ENCODE measurements at places on chromosomes 3 and 15.
A peak's percentile ranks its signal among the peaks of the same experiment; 100 is the strongest.

GRCh38 chr3:177039490-177040274, 157.6 kb downstream of the TBL1XR1 start:
- no peak for DNase-seq

GRCh38 chr15:98241032-98241554, 280.6 kb downstream of the ARRDC4 start:
- DNase-seq, result no peak

GRCh38 chr15:68149059-68149458, 56.1 kb downstream of the CALML4 start:
- no peak for DNase-seq

GRCh38 chr3:42984701-42985100, 5.6 kb downstream of the GASK1A start:
- DNase-seq, result no peak

DNA sequence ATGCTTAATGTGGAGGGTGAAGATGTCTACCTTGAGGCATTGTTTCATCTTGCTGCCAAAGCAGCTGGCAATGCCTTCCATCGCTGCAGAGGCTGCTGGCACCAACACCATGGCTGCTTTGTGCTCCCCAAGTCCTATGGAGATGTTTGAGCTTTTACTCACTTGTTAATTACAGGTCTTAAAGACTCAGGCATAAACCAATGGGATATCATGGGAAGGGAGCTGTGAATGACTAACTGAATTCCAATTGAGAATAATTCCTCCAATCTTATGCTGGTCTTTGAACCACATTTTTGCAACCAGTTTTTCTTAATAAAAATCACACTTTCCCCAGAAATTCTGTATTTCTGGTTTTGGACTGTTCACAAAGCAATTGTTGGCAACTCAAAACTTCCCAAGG, 762.0 kb downstream of the GBE1 start:
- no peak for DNase-seq

DNA sequence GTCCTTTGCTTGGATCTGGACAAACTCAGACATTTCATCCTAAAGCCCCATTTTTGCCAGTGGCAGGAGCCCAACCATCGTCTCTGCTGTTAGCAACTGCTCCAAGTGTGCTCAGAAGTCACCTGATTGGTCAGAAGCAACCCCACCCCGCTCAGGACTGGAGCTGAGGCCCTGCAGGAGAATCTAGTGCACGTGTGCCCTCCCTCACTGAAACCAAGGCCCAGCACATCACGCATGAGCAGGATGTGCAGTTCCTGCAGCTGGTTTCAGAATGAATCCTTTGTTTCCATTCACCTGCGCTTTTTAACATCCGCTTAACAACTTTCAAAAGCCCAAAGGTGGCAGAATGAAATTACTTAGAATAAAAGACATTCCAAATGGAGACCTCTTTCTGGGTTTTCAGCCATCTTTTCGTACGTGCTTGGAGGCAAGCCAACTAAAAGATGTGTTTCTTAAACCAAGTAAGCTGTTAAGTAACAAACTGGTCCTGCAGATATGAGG, 81.2 kb downstream of the SRGAP3 start:
- no peak for DNase-seq

- DNase-seq, result no peak
Observed at GRCh38 chr3:140022066-140022770, 87.2 kb downstream of the CLSTN2 start.

DNA sequence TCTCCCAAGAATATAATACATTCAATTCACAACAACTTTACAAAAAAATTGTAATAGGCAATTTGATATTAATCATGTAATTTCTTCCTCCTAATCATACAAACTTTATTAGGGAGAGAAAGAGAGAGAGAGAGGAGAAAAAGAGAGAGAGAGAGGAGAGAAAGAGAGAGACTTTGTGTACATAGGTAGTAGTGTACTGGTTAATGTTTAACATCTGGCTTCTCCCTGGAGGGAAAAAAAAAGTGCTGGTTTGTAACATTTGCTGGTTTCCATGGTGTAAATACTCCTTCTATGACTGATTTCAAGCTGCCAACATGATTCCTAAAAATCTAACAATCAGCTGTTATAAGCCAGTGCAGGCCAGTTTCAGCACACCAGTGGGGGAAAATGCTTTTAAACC, 98.0 kb upstream of the ARHGEF26 start:
- DNase-seq, result peak; percentile 29

- DNase-seq, result no peak
Observed at GRCh38 chr3:4306091-4306490, 2.9 kb downstream of the SETMAR start.

DNA sequence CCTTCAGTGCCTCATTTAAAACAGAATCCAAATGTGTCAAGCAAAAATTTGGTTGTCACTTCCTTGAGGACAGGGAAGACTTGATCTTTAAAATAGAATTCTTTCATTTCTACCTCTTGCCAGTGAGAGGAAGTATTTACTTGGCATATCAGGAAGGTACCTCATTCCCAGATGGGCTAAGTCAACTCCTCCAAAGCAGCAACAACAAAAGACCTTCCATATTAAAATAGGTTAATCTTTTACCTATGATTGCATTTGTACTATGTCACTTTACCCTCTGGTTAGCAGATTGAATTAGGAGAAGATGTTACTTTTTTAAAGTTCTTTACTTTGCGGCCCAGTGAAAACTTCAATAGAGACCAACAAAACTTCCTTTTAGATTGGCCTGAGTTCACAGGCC, 462.1 kb upstream of the ADAMTS9 start:
- no peak for DNase-seq

- DNase-seq, result no peak
Observed at GRCh38 chr15:78751602-78751979, 59.7 kb downstream of the ADAMTS7 start.

GRCh38 chr3:194488055-194488742, 1.4 kb upstream of the ATP13A3 start:
- DNase-seq, result no peak

- DNase-seq, result no peak
Observed at GRCh38 chr15:48406266-48406891, 75.2 kb downstream of the DUT start.

DNA sequence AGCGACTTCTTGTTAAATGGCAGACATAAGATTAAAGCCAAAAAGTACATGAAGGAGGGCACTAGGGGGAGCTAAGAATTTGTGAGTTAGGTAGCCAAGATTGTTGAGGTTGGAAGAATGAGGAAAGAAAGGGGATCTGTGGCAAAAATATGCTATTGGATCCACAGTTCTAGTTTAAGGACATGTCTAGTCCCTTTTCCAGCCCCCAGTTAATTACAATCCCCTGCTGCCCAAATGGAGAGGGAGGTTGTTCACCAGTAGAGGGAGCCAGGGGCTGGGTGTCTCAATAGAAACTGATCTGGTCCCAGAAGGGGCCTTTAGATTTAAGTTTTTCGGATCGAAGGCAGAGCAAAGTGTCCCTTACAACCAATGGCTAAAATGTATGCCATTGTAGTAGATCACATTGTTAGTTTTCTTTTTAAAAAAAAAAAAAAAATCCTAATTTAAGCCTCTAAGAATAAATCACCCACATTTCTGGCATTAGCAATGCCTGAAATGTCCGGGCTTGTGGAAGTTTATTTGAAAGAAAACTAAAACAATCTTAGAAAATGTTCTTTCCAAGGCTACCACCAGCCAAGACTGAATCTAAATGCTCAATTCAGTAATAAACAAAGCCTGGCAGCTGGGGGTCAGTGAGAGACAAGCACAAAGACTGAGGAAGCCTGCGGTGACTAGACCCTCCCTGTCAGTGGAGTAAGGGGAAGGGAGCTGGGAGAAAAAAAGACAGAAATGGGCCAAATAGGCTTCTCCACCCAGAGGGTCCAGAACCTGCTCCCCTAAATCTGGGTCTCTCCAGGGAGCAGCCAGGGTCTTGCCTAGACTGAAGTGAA, 7.1 kb downstream of the COL8A1 start:
- DNase-seq, result no peak

GRCh38 chr3:63673111-63673510, 20.6 kb downstream of the SNTN start:
- no peak for DNase-seq

DNA sequence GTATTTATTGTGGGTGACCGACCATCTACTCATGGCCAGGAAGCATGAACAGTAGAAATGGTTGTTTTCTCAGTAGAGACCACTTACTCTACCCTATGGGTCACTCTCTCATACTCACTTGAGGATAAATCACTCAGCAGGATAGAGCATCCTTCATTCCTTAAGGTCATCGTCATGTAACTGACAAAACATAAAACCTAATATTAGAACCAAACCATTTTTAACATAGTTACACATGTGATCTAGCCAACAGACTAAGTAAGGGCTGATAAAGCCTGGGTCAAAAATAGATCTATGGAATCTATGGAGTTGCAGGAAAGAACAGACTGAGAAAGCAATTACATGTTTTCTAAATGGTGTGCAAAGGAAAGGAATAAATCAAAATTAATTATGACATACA, 769.1 kb downstream of the NTRK3 start:
- DNase-seq, result no peak

GRCh38 chr3:16708285-16708684, 103.1 kb upstream of the DAZL start:
- no peak for DNase-seq

DNA sequence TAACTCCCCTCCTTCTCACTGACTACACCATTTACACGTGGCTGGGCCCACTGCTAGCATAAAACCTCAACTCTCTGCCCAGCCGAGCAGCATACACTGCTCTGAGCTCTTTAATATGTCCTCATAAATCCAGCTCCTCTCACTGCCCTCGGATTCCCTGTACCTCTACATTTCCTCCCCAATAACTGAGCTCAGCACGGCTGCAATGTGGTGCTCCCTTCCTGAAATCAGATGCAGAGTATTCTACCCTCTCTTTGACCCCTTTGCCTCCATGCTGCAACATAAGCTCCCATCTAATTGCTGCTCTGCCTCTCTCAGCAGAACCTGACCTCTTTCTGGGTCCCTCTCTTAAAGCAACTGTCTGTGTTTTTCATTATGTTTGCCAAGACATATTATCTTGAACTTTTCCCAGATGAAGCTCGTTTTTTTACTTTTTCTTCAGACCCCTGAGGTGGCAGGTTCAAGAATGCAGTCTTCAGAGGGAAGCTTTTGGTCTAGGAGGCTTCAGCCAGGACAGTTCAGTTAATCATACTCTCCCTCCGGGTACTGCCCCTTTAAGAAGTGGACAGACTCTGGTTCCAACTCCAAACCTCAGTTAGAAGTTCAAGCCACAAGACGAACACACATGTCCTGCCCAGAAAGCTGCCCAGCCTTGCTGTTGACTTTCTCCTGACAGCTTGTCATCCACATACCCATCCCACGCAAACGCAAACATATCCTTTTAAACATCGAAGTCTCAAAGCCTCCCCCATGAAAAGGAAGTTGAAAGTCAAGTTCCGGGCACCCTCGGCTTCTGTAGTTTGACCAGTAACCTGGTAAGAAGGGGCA, 81.1 kb upstream of the NEO1 start:
- DNase-seq, result no peak
